GM23248 (cell line): ENCODE measurements at places on chromosomes 11 and 22. TPM values are rescaled to one million over a fixed set of nuclear protein-coding genes. Genes with fewer than 3 reads are reported as not detected.

GRCh38 chr22:43109921-43110443 lies 568 bp upstream of the BIK start:
- peak; percentile 20 for DNase-seq
- peak overlapping the region; percentile 64 for H3K4me3 ChIP-seq
- no peaks in the 10 kb centered on the region for H3K4me1 ChIP-seq
- no peaks in the 10 kb centered on the region for H3K36me3 ChIP-seq

- peaks cover 5% of the 10 kb centered on the region for H3K4me1 ChIP-seq
- no peak overlapping the region for H3K27ac ChIP-seq
- H3K36me3 ChIP-seq: no peaks in the 10 kb centered on the region
- H3K4me3 ChIP-seq: no peak overlapping the region
Observed at GRCh38 chr11:100918551-100919500, 210.8 kb downstream of the PGR start.

DNA sequence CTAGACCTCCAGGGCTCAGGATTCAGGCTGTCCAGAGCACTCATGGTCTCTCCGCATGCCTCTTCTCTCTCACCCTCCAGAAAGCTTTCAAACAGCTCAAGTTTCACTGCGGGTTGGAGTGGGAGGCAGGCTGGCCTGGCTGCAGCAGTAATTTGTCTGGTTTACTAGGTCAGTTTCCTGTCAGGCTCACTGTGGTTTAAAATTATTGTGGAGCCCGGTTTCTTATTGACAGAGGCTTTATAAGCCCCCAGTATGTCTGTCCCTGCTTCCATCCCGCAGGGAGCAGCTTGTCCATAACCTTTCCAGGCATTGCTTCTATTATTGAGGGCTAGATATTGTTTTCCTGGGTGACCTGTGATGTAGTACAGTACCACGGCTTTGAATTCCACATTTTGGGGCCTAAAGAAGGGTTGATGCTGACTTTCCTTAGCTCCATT lies 235.3 kb upstream of the SORL1-AS1 start:
- no peaks in the 10 kb centered on the region for H3K27me3 ChIP-seq
- no peaks in the 10 kb centered on the region for H3K4me1 ChIP-seq
- DNase-seq: no peak
- no peaks in the 10 kb centered on the region for H3K36me3 ChIP-seq
- no peak overlapping the region for H3K4me3 ChIP-seq
- H3K27ac ChIP-seq: no peak overlapping the region

- peaks cover 14% of the 10 kb centered on the region for H3K4me1 ChIP-seq
- DNase-seq: peak; percentile 47
- H3K36me3 ChIP-seq: no peaks in the 10 kb centered on the region
- peak overlapping the region; percentile 10 for H3K27ac ChIP-seq
- H3K4me3 ChIP-seq: no peak overlapping the region
Observed at GRCh38 chr22:27842669-27843431, 41.3 kb upstream of the MN1 start.

GRCh38 chr11:30393012-30393411 lies 70.1 kb downstream of the ARL14EP start:
- no peak overlapping the region for H3K4me3 ChIP-seq
- H3K36me3 ChIP-seq: no peaks in the 10 kb centered on the region
- no peaks in the 10 kb centered on the region for H3K4me1 ChIP-seq
- no peak overlapping the region for H3K27ac ChIP-seq

DNA sequence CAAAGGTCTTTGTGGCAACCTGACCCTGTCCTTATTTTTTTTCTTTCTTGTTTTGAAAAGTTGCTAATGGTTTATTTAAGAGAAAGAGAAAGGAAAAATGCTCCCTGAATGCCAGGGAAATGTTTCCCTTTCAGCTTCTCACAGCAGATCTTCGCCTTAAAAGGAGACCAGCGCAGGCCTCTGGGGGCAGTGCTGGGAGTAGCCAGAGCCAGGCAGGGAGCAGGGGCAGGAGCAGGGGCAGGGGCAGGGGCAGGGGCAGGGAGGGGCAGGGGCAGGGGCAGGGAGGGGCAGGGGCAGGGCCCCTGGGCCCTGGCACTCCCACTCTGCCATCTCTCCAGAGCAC lies 5.1 kb downstream of the MOB2 start:
- H3K4me1 ChIP-seq: no peaks in the 10 kb centered on the region
- no peak overlapping the region for H3K27ac ChIP-seq
- H3K27me3 ChIP-seq: no peaks in the 10 kb centered on the region
- no peak overlapping the region for H3K4me3 ChIP-seq
- H3K36me3 ChIP-seq: peaks cover 5% of the 10 kb centered on the region; the same call in 1 of the 2 replicates
- DNase-seq: no peak

DNA sequence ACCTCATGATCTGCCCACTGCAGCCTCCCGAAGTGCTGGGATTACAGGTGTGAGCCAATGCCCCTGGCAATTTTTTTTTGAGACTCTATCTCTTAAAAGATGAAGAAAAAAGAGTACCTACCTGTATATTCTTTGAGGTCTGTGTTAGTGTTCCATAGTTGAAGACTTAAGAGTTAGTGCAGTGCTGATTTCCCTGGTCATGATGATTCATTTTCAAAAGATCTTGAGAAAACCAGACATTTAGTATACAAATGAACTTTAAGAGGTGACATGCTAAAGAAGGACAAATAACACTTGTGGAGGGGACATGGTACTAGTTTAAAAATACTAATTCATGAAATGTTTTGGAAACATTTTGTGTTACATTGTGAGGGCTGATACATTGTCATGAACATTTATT lies 17.7 kb downstream of the CBL start:
- H3K4me3 ChIP-seq: no peak overlapping the region
- H3K4me1 ChIP-seq: peaks cover 26% of the 10 kb centered on the region
- no peaks in the 10 kb centered on the region for H3K36me3 ChIP-seq
- H3K27me3 ChIP-seq: no peaks in the 10 kb centered on the region
- peak; percentile 50 for DNase-seq

- peaks cover 9% of the 10 kb centered on the region for H3K4me1 ChIP-seq
- no peak overlapping the region for H3K27ac ChIP-seq
- no peaks in the 10 kb centered on the region for H3K27me3 ChIP-seq
- DNase-seq: no peak
- no peaks in the 10 kb centered on the region for H3K36me3 ChIP-seq
- no peak overlapping the region for H3K4me3 ChIP-seq
Observed at GRCh38 chr11:48091426-48092102, 111.2 kb downstream of the PTPRJ start.

GRCh38 chr11:130414107-130415080 lies 14.0 kb downstream of the ADAMTS8 start:
- DNase-seq: peak; percentile 49
- no peaks in the 10 kb centered on the region for H3K36me3 ChIP-seq
- H3K4me1 ChIP-seq: peaks cover 17% of the 10 kb centered on the region
- no peak overlapping the region for H3K4me3 ChIP-seq
- H3K27me3 ChIP-seq: no peaks in the 10 kb centered on the region

DNA sequence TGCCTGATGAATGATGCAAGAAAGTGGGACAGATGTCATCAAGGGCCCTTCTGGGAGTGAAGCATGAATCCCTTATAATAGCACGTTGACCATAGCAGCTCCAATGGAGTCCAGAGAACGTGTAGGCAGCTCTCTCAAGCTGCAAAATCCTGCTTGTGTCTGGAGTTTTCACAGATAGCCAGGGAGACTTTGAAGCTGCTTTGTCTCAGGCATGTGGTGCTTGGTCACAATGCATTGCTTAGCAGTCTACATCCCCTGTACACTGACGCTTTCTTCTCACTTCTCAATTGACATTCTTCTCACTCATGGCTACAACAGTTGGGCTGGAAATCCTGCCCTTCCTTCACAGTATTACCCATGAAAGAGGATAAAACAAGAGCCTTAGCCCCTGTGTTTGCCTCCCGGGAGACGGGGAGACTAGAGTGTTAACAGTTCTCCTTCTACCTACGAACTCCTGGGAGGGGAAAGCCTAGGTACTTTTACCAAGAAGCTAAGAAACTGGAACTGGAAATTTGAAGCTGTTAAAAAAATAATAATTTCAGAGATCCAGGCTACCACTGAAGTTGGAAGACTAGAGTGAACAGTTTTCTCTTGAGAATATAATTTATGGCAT lies 20.7 kb upstream of the MMP7 start:
- no peaks in the 10 kb centered on the region for H3K36me3 ChIP-seq
- H3K27me3 ChIP-seq: no peaks in the 10 kb centered on the region
- no peaks in the 10 kb centered on the region for H3K4me1 ChIP-seq
- no peak for DNase-seq
- no peak overlapping the region for H3K4me3 ChIP-seq

- H3K27me3 ChIP-seq: no peaks in the 10 kb centered on the region
- H3K4me1 ChIP-seq: peaks cover 39% of the 10 kb centered on the region
- no peaks in the 10 kb centered on the region for H3K36me3 ChIP-seq
- no peak overlapping the region for H3K4me3 ChIP-seq
- peak overlapping the region; percentile 82 for H3K27ac ChIP-seq
- peak; percentile 97 for DNase-seq
Observed at GRCh38 chr22:42680648-42681047, 31.5 kb upstream of the CYB5R3 start.

The KRTAP5-3 gene
- not detected in 2 replicates for total RNA-seq

The HBD gene
- total RNA-seq: not detected in 2 replicates

The CBX7 gene
- 3.8 and 10.4 TPM in 2 replicates for total RNA-seq
